ENCODE measurements at places on chromosomes 7 and 10.

DNA sequence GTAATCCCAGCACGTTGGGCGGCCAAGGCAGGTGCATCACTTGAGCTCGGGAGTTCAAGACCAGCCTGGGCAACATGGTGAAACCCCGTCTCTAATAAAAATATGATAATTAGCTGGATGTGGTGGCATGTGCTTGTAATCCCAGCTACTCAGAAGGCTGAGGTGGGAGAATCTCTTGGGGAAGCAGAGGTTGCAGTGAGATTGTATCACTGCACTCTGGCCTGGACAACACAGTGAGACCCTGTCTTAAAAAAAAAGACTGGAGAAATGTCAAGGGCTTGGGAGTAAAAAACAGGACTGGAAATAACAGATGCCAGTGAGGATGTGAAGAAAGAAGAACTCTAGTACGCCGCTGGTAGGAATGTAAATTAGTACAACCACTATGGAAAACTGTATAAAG is 16.7 kb upstream of the NUP205 start:
- no peak for DNase-seq

DNA sequence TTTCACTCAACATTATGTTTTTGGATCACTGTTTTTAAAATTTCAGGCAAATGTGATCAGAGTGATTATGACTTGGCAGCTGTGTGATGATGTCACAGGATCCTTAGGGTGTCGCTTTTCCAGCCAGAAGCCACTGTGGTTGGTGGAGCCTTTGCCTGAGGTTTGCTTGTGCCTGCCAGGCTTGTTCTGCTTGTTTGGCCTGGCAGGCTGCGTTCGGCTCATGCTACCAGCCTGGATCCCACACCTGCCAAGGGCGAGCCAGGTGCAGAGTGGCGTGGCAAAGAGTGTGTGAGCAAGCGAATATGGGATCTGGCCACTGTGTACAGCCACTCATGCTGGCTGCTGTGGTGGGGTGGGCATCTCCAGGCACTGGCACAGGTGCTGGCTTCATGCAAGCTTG is 55.7 kb downstream of the ADK start:
- no peak for DNase-seq

- no peak for DNase-seq
Measured at GRCh38 chr10:19819419-19820033, 3.3 kb downstream of the PLXDC2 start.

- no peak for DNase-seq
Measured at GRCh38 chr10:11602919-11603523, 8.4 kb downstream of the USP6NL start.

DNA sequence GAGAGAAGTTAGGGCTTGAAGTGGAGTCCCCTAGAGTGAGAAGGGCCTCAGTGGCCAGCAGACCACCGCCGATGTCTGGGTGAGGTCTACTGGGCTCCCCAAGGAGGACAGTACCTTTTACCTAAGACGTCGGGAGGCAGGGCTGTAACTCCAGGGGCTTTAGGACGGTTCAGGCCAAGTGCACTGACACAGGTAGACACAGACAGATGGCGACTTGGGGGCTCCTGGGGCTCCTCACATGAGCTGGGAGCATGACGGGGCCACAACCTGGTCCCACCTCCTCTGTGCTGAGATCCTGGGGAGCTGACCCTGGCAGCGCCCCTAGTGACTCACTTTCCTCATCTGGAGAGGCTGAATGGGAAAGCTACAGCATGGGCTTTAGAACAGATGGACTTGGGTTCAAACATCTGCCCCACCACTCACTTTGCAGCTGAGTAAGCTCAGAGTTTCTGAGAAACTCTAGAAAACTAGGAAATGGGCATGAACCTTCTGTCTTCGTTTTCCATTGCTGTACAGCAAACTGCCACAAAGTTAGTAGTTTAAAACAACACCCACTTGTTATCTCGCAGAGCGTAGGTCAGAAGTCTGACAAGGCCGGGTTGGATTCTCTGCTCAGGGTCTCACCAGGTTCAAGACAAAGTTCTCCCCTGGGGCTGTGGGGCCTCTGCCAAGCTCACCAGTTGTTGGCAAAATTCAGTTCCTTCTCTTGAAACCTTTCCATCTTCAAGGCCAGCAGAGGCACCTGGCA is 4.7 kb upstream of the COMTD1 start:
- DNase-seq, result no peak

DNA sequence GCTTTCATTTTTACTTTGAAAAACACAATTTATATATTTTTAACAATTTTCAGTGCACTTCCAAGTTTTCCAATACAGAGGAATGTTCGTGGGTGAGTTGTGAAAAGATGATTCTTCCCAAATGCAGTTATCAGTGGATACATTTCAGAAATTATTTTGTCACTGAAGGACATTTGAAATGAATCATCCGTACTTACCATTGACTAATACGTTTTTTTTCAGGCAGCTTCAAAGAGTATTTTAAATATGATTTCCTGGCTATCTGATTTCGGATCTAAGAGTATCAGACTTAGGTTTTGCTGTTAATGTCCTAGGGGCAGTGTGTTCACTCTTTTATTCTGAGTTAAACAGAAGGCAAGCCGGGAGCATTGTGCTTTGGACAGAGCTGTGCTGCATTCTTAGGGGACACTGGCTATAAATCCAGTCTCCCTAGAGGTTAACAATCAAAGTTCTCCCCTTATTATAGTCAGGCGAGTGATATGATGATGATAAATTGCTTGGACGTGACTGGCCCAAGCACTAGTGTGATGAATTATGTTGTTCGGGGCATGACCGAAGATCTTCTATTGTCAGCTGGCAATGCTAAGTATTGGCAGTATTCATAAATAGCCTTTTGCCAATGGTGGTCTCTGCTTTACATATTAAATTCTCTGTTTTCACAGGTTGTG is 4.5 kb downstream of the PTER start:
- no peak for DNase-seq

- DNase-seq, result no peak
Measured at GRCh38 chr7:20696002-20696605, 80.6 kb downstream of the ABCB5 start.

- DNase-seq, result no peak
Measured at GRCh38 chr7:96657347-96658021, 52.2 kb downstream of the SEM1 start.

DNA sequence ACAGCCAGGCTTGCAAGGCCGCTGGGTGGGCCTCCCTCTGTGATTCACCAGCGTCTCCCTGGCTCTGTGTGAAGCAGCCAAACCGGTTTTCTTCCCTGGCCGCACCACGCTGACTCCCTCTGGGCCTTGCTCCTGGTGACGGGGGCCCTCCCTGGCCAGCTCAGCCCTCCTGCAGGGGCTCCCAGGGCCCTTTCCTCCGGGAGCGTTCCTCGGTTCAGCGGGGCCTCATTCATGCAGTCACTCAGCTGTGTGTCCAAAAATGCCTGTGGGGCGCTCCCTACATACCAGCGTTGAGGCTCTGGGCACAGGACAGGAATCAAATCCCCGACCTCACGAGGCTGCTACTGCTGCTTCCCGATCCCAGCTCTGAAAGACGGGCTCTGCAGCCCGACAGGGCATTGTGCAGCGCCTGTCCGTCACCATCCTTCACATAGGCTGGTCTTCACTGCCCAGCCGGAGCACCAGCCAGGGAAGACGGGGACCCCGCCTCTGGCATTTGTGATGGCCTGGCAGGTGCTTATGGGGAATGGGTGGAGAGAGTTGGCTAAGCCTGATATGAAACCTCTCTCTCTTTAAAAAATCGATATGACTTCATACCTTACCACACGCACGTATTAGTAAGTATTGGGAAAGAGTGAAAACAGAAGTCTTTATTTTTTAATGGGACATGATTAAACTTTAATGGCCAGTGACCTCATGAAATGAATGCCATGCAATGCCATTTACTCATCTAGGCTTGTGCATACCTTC is 110.0 kb upstream of the SHH start:
- no peak for DNase-seq

DNA sequence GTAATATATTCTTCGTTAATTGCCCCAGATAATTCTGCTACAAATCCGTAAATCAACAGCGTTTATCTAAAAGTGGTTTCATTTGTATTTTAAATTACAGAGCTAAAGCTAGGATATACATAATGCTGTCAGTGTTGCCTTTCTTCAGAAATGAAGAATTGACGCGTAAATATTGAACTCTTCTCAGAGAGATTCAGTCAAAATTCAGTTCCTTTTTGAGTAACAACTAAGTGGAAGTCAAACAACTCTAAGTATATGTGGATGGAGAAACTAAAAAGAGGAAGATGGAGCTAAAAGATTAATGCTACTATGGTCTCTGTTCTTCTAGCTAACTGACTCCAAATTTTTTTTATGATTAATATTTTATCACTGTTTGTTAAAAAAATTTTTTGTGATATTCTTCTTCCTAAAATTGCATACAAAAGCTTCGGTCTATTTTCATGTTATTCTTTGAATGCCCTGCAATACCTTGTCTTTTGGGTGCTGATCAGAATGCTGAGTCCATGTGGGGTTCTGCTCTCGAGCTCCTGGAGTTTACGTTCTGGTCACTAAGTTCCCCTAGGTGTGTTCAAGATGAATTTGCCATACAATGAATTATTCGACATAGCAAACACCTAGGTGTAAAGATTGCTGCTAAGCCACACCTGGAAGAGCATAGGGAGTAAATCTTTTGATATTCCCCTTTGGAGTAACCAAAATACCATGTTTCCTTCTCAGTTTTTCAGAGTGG is 20.7 kb downstream of the MDFIC start:
- no peak for DNase-seq

- no peak for DNase-seq
Measured at GRCh38 chr7:107593025-107593410, 13.0 kb downstream of the BCAP29 start.

DNA sequence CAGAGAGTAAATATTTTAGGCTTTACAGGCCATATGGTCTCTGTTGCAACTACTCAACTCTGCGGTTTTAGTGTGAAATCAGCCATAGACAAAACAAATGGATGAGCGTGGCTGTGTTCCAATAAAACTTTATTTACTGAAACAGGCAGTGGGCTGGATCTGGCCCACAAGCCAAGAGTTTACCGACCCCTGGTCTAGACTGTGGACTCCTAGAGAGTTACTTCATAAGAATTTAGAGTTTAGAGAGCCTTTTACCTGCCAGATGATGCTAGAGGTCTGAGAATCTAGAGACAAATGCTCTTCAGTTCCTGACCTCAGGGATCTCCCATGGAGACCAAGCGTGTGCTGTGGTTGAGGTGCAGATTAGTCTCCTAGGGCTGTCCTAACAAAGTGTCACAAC is 174.8 kb downstream of the PTEN start:
- DNase-seq, result no peak

GRCh38 chr7:40921589-40922315 is 781.1 kb downstream of the INHBA start:
- no peak for DNase-seq

- no peak for DNase-seq
Measured at GRCh38 chr10:110648692-110649346, 4.7 kb downstream of the RBM20 start.

DNA sequence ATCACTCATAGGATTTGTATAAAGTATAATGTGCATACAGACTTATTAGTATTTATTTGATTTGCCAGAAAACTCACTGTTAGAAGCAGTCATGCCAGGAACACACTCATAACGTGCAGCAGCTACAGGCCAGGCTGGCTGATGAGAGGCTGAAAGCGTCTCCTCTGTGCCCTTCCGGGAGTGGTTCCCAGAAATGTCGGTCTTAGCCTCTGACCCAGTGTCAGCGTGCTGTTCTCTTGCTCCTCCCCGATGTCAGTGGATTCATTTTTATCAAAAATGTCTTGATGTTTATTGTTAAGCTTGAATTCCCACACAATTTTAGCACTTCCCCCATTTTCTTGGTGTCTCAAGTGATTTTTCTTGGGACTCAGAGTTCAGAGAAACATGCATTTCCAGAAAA is 33.3 kb upstream of the GARS1 start:
- no peak for DNase-seq

- no peak for DNase-seq
Measured at GRCh38 chr10:22367471-22367870, 22.2 kb downstream of the SPAG6 start.

- no peak for DNase-seq
Measured at GRCh38 chr10:1292611-1293031, 236.4 kb downstream of the WDR37 start.

Data from activated CD8-positive, alpha-beta memory T cell treated with anti-CD3 and anti-CD28 coated beads for 4 hours (primary cell).